ENCODE measurements at places on chromosomes 5 and 9.

GRCh38 chr9:88794100-88794499 is 197.2 kb upstream of the S1PR3 start:
- no peak for DNase-seq

- no peak for DNase-seq
Observed at GRCh38 chr9:93261735-93262523, 78.0 kb downstream of the WNK2 start.

DNA sequence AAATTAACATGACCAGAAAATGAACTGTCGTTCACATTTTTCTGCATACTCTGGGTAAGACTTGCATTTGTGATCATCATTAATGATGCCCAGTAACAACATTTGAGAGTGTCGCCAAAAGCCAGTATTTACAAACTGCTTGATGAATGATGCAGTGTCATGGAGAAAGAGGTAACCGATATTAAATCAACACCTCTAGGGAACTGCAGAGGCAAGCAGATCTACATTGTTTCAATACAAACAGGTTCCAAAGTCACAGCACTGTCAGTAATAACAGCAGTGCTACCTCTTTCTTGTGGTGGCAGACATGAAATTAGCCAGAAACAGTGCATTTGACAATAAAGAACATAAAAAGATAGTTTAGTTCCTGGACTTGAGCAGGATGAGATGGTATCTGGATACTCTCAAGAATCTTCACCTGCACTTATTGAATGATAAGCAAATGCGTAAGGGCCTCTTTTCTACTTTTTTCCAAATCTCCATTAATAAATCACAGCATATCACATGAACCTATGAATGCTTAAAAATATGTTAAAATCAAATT is 456.6 kb downstream of the ARHGEF28 start:
- DNase-seq = no peak

- DNase-seq = no peak
Observed at GRCh38 chr9:122239722-122240121, 11.0 kb upstream of the LHX6 start.

DNA sequence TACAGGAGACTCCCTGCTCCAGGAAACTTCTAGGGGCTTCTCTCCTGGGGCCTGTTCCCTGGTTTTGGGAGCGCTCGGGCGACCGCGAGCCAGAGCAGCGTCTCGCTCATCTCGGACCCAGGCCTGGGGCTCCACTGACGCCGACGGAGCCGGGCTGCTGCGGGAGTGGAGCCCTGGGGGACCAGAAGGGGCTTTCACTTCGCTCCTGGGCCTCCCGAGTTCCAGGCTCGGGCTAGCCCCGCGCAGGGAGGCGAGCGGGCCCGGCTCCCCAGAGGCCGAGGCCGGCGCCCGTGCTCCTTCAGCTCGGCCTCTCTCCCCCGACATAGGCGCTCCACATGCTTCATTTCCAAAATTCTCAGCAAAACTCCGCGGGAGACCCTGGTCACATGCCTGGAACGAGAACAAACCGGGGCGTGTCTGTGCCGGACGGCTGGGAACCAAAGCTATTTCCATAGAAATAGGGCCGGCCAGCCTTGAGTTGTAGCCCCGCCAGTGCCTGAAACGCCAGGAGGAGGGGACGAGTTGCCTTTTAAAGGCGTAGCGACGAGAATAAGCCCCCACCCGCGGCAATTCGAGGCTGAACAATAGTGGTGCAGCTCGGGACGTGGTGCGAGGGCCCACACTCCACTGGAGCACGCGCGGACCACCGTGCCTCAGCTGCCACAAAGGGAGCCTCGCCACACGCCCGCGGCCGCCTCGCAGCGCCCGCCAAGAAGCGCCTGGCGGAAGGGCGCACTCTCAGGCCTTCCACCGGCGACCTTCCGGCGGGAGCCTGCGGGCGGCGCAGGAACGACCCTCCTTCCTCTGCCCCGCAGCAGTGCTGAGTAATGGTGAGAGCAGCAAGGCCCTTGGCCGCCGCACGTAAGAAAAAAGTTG is 1.1 kb upstream of the G3BP1 start:
- DNase-seq = no peak

GRCh38 chr5:172905346-172906140 is 53.7 kb upstream of the RPL26L1 start:
- no peak for DNase-seq

- no peak for DNase-seq
Observed at GRCh38 chr5:90557391-90557790, 1.2 kb upstream of the ADGRV1 start.

GRCh38 chr9:126053913-126054312 is 272.7 kb upstream of the MVB12B start:
- DNase-seq = no peak

- DNase-seq = no peak
Observed at GRCh38 chr5:88886746-88887341, 3.9 kb upstream of the MEF2C start.

DNA sequence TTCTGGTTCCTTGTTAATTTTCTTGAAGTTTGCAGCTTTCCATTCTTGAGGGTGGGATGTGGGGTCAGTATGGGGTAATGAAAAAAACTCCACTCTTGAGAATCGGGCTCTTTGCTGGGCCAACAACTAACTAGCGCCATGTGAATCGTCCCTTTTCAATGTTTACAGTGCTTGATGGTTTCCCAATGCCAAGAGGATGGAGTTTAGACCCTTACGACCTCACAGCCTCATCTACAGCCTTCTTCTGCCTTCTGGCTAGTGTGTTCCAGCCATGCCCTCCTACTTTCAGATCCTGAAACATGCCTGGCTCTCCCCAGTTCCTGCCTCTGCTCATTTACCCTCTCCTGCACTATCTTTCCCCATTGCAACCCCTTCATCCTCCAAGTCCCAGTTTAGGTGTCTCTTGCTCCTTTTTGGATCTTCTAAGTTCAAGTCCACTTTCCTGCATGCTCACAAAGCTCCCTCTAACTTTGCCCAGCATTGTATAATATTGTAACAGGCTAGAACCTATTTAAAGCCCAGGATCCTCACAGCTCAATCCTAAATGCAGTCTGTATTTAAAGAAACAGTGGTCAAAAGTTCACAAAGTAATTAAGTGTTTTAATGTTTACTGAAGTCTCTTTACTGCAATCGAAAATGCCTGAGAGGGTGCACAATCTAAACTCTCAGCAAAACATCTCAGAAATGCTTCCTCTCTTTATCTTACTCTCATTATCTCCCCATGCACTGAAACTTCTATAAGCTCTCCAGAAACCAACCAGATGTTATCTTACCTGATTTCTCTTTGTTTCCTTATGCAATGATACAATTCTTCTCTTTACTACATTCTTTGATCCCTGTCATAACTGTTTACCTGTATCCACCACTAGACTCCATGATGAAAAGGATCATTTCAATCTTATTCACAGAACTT is 20.6 kb upstream of the CAST start:
- DNase-seq = no peak

GRCh38 chr5:152151940-152152339 is 227.3 kb upstream of the GLRA1 start:
- DNase-seq = no peak

DNA sequence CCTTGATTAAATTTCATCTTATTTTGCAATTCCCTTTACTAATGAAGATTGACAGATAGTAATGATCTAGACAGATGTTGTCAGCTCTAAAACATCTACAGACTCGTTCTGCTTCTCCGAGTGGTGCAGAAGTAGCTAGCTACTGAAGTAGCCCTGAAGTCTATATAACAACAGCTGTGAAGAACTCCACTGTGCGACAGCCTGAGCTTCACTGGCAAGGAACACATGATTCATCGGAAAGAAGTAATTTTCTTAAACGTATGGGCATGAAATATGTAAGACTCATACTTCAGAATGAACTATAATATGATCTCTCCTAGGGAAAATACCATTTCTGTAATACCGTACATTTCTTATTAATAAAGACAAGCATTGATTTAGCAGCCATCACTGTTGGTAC is 96.2 kb downstream of the TRPM3 start:
- no peak for DNase-seq

DNA sequence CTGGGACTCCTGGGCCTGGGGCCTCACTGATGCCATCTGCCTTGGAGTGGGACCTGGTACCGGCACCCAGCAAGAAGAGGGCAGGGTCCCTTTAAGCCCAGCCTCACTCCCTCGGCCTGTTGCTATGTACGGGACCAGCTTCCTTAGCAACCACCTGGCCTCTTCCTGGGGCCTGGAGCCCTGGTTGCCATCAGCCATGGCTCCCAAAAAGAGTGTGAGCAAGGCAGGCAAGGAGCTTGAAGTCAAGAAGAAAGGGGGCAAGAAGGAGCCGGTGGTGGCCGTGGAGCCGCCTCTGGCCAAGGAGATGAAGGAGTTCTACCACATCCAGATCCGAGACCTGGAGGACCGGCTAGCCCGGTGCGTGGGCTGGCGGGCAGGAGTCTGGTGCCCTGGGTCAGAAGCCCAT is at the start of gene CFAP157:
TSS of gene CFAP157 (plus strand) at position 153 of the 406 bp plus-strand sequence. CDS start at position 197, 44 bp downstream.
- no peak for DNase-seq

GRCh38 chr5:102678267-102679058 is 76.6 kb upstream of the PAM start:
- DNase-seq = no peak

DNA sequence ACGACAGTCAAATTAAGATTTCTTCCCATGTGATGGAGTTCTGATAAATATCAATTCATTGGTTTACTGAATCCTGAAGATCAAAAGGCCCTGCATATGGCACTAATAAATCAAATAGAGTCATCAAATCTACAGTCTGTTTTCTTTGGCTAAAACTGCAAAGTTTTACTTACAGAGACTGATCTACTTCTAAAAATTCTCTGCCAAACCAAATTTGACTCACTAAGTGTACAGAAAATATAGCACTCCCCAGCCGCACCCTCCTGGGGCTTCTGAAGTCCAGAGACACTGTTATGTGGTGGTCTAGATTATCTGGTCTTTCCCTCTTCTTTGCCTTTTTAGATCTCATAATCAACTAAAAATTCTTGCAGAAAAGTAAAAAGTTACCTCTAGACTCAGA is 237.7 kb downstream of the MLLT3 start:
- DNase-seq = no peak

DNA sequence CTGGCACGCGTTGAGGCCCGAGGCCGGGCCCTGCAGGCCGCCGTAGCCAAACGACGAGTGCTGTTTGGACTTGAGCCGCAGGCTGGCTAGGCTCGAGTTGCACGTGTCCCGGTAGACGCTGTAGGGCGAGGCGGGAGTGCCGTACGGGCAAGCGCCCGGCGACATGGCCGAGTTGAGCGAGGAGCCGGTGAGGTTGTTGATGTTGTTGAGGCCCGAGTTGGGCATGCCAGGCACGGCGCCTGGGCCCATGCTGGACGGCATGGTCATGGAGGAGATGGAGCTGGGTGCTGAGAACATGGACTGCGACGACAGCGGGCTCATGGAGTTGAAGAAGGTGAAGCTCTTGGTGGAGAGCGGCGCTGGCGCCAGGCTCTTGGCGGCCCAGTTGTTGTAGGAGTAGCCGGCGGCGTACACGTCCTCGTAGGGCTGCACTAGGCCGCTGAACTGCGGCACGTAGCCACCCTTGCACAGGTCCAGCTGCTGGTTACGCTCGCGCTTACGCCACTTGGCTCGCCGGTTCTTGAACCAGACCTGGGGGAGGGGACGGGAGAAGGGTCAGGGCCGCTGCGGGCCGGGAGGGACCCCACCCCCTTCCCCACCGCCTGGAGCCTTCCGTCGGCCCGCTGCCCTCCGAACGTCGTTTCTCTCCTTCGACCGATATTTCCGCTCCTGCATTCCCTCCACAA is 5.1 kb downstream of the PITX1 start:
- DNase-seq = no peak

DNA sequence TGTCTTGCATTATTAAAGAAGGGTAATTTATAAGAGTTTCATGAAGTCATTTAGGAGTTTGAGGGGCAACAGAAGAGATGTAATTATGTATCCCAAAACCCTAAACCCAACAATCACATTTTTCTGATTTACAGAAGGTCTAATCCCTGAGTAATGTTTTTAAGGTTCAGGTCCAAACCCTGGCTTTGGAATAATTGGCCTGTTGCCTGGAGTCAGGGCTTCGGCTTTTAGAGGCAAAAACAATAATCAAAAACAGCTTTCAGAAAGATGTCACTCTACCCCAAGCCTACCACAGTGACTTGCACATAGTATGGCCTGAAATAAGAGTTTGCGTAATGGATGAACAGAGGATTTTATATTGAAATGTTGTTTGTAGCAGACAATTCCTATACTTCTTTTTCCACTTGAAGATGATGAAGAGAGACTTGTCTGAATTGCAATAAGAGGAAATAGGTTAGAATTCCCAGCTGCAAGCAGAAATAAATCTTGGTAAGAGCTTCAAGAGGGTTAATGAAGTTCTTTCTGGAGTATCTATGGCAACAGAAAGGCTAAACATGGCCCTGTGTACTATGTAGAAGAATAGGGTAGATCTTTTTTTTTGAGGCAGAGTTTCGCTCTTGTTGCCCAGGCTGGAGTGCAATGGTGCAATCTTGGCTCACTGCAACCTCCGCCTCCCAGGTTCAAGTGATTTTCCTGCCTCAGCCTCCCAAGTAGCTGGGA is 152.0 kb downstream of the GPBP1 start:
- no peak for DNase-seq

- no peak for DNase-seq
Observed at GRCh38 chr9:33458444-33458843, 11.1 kb upstream of the AQP3 start.

DNA sequence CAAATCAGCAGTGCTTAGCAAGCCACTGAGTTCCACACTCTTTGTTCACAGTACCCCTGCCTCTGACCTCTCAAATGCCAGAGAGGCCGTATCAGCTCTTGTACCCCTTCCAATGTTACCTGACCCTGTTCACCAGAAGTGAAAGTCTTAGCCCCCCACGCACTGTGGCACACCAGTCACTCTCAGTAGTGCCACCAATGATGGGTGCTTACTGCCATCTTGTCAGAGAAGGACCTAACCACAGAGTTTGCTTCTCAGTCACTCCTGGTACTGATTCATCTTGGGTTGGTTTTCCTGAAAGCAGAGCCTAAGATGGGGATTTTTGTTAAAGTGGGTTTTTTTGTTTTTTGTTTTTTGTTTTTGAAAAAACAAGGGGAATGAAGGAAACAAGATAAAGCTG is 28.8 kb upstream of the PANK3 start:
- DNase-seq = no peak

DNA sequence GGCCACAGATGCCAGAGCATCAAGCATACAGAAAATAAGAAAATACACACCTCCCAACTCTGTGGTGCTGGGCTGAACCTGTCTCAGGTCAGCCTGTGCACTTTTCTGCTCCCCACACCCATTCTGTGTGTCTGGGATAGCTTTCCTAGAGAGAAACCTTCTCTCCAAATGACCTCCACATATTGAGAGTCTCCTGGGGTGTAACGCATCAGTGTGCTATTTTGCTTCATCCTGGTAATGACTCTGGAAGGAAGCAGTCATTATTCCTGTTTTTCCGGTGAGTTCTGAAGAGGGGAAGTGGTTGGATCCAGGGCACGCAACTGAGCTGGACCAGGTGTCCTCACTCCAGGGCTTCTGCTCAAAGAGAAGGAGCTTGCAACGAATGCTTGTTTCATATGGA is 73.2 kb upstream of the SH3PXD2B start:
- no peak for DNase-seq

DNA sequence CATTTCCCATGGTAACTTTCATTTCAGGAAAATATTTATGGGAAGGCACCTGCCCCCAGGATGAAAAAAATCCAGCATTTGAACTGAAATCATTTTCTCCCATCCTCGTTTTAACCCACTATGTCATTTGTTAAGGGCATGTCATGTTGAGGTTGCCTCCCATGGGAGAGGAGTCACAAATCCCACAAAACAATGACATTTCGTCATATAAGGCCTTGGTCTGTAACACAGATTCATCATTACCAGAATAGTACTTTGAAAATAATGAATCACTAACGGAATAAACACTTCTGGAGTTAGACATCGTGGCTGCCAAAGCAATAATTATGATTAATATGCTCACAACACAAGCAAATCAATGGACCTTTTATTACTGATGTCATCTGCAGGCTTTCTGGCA is 274.1 kb downstream of the NDUFS4 start:
- DNase-seq = no peak

Measured in BJ (cell line).